ENCODE measurements at places on chromosomes 4 and X.

DNA sequence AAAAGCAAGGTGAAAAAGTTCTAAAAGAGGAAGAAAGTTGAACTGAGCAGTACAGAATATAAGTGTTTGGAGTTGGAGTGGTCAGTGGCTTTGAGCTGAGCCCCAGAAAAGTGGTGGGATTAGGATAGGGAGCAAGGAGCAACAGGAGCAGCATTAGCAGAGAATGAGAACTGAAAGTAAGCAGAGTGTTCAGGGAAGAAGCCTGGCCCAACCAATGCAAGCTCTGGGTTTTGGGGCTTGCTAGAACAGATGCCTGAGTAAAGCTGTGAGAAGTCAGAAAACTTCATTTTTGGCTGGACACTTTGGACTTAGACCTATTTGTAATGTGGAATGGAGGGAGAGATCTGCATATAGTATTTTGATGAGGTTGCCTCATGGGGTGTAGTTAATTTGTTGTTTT, 17.8 kb downstream of the JADE1 start:
- no peak for DNase-seq

- DNase-seq: no peak
Observed at GRCh38 chrX:130851569-130851968, 51.4 kb downstream of the ENOX2 start.

DNA sequence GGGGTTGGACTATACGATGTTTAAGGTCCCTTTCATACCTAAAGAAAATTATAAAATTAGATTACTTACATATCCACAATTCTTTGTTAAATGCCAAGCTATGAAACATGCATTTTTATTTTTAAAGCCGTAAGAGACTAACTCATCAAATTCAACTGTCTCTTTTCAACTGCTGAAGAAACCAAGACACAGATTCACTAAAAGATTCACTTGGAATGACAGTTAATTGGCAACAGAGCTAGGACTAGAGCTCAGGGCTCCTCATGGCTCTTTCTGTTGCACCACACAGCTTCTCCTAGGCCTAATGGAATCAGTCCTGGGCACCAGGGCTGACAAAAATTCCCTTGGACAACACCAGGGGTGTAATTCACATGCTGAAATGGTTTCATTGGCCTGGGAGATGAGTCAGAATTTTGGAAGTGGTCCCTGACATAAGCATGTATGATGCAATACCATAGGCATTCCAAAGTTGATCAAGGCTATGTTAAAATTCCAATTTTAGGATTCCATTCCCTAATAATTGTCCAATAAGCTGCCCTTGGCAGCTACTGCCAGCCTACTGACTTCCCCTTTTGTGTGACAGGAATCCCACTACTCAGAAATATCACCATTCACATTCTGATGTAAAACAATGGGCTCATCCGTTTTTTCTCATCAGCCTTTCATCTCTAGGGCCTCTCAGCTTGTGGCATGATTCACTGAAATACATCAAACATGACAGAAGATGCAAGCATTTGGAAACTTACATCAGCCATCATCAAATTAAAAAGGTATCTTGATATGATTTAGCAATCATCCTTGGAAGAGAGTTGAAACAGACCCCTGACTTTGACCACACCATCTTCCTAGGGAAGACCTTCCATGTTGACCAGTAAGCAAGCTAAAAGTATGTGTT, 54.2 kb downstream of the PLAC1 start:
- no peak for DNase-seq

DNA sequence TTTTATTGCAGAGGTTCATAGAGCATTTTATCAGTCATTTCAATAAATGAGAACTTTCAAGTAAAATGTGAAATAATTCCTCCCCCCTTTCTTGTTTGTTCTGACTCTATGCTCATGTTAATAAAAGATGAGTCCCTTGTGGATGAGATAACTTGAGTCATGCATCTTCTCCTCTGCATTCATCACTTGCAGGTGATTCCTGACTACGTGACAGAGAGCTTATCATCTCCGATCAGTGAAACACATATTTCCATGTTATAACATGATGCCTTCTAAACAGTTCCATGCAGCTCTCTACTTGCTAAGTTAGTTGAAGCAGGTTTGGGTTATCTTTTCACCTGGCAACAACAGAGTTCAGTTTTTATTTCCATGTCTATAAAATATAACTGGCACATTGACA, 160.1 kb upstream of the ANKRD50 start:
- DNase-seq: no peak

DNA sequence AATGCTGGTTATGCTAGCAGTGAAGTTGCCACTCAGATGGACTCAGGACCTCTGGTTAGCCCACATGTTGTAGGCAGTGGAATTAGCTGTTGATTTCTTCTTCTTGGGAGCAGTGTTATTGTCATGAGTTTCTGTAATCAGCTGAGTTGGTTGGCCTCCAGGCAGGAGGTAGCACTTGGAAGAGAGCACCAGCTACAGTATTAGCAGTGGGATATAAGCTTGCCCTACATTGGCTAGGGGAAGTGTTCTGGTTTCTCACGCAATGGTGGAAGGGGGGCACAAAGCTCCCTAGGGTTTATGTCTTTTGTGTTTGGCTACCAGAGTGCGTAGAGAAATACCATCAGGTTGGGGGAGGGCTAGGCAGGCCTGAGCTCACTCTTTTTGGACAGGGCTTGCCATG, 34.0 kb upstream of the UCP1 start:
- no peak for DNase-seq

All from stimulated activated CD8-positive, alpha-beta memory T cell treated with anti-CD3 and anti-CD28 coated beads, Interleukin-2, amount 100 ng/mL, for 48 hours (primary cell).